ENCODE measurements at places on chromosomes 1 and 21. TPM values are rescaled to one million over a fixed set of nuclear protein-coding genes. Genes with fewer than 3 reads are reported as not detected.

- DNase-seq = no peak
Measured at GRCh38 chr21:44697811-44698734, 1.1 kb downstream of the KRTAP10-12 start.

- no peak for DNase-seq
Measured at GRCh38 chr1:209825591-209826434, 2.0 kb upstream of the UTP25 start.

DNA sequence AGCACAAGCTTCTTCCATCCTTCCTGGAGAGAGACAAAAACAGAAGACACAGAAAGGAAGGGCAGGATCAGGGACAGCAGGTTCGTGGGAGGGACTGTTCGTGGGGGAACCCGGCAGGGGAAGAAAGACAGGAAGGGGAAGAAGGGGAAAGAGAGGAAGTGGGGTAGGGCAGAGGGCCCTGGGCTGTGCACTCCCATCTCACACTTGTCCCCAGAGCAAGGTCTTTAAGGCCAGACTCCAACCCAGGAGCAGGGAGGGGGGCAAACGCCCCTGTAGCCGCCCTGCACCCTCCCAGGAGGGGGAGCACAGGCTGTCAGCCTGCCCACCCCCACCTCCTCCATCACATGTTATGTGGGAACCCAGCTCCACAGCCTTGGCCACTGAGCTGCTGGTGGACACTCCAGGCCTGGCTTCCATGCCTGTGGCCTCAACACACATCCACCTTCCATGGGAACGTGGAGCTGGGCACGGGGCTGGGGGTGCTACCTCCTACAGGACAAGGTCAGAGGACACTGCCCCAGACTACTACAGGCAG, 9.3 kb downstream of the SLC19A1 start:
- DNase-seq = no peak

- peak; percentile 98 for DNase-seq
Measured at GRCh38 chr1:41622402-41622801, 137.9 kb upstream of the EDN2 start.

DNA sequence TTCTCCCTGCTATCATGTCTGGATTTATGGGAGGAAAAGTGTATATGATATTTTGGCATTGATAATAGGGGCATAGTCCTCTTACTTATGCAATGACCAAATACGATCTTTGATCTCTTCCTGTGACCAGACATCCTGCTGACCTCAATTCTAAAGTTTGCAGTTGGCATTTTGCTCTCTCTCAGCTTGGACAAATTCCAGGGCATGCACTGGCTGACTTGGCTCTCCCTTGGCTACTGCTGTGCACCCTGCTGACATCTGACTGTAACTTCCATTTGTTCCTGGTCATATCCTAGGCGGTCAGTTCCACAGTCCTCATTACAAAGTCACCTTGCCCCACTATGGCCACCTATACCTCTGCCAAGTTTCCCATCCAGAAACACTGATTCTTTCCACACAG, 380.7 kb upstream of the NR5A2 start:
- DNase-seq = no peak

- no peak for DNase-seq
Measured at GRCh38 chr1:53349369-53349835, 21.5 kb upstream of the LRP8 start.

DNA sequence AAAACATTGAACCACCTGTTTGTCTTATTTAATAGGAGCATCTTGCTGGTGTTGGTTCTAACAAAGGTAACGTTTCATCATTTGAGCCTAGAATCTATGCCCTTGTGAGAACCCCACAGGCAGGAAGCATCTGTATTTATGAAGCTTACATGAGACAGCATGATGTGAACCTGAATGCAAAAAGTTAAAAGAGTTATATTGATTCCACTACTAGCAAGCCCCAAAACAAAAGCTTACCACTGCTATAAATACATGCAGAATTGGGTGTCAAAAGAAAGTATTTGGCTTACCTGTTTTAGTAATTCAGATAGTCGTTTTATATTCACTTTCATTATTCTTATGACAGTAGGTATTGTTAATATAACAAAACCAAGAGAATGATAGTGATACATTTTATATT, 301.2 kb upstream of the ADGRL2 start:
- DNase-seq = no peak

GRCh38 chr1:169570172-169570574, 16.1 kb downstream of the F5 start:
- DNase-seq = no peak

- DNase-seq = no peak
Measured at GRCh38 chr1:45148209-45148825, 58.1 kb downstream of the ZSWIM5 start.

GRCh38 chr1:2972011-2972878, 49.0 kb upstream of the ACTRT2 start:
- DNase-seq = no peak

GRCh38 chr1:228289239-228289849, 81.5 kb downstream of the OBSCN start:
- DNase-seq = no peak

DNA sequence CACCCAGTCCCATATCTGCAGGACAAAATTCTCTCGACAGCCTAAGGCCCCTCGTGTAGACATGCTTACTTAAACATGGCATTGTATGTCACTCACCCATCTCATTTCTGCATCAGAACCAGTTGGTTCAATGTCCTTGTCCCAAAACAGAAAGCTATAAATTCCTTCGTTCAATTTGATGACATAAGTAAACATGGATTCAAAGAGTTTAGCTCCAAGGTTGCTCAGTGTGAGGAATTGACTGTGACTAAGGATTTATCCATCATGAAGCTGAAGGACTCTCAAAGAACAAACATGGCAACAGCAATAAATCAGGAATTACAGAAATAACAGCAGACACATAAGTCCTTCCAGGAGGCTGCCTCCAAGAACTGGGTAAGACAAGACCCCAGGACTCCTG, 237.2 kb downstream of the TOMM20 start:
- DNase-seq = no peak

GRCh38 chr1:65174585-65174984, 26.6 kb downstream of the AK4 start:
- peak; percentile 89 for DNase-seq

- DNase-seq = peak; percentile 80
Measured at GRCh38 chr1:228697207-228698016, 37.9 kb upstream of the RHOU start.

- DNase-seq = no peak
Measured at GRCh38 chr1:210635108-210635507, 306.4 kb downstream of the HHAT start.

DNA sequence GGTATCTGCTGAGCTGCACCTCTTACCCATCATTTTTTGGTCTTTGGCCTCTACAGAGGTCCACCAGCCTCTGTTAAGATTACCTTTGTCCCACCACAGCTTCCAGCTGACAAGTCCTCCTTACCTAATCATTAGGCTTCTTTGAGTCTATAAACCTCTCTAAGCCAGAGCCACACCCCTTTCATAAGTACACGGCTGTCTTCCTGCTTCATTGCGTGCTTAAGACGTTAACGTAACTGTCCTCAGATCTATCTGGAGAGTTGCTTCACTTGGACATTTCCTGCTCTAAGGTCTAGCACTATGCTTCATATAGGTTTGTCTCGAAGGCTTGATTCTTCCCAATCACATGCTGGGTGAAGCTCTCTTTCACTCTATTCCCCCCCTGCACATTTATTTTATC, 71.0 kb upstream of the CACHD1 start:
- no peak for DNase-seq

DNA sequence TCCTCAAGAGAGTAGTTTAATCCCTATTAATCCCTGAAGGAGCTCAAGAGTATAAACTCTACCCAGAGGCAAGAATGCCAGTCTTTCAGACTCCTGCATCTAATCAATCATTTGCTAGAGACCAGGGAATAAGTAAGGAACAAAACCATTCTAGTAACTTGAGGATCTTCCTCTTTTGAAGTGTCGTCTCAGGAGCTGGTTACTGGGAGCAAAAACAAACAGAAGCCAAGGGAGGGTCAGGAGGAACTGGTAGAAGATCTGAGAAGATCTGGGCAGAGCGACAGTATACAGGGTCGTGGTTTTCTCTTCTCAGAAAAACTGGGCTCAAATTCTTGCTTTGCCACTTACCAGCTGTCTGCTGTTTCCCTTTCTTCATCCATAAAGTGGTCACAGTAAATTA, 69.3 kb downstream of the RPS6KA1 start:
- no peak for DNase-seq

GRCh38 chr1:46684670-46685069, 13.0 kb downstream of the TEX38 start:
- DNase-seq = no peak

DNA sequence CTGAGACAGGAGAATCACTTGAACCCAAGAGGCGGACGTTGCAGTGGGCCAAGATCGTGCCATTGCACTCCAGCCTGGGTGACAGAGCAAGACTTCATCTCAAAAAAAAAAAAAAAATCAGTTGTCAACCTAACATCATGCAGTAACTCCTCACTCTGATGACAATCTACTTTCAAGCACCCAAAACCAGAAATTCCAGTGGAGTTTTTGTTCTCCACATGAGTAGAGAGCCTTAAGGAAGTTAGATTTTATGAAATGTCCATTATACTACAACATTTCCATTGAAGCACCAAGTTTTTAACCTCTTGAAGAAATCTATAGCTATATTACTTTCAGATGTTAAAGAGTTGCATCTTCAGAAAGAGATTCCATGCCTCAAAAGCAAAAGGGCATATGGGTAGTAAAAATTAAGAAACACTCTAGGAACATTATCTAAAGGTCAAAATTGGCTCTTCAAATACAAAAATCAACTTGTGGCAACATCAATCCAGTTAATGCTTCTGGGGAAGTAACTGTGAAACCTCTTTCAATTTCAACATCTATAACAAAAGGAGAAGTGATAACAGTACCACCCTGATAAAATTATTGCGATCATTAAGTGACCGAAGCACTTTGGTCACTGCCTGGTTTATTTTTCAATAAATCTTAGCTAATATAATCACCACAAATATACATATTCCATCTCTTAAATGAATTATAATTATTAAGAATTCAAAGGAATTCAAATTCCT, 7.7 kb downstream of the LPGAT1 start:
- no peak for DNase-seq

DNA sequence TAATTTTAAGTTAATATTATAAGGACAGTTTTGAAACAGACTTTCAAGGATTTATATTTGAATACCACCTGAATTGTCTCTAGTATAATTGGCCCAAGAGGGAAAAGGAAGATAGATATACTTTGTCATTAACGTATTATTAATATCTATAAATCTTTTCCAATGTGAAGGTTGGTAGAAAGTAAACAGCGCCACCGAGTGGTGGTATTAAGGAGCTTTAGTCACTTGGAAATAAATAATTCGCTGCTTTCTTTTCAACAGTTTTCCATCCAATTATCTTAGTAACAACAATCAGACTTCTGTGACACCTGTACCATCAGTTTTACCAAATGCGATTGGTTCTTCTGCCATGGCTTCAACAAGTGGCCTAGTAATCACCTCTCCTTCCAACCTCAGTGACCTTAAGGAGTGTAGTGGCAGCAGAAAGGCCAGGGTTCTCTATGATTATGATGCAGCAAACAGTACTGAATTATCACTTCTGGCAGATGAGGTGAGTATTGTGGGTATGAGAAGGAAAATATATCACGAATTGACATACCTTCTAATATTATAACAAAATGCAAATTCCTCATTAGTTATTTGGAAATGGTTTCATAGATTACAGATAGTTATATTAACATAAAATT, 37.7 kb downstream of the SH3GLB1 start:
- peak; percentile 59 for DNase-seq

DNA sequence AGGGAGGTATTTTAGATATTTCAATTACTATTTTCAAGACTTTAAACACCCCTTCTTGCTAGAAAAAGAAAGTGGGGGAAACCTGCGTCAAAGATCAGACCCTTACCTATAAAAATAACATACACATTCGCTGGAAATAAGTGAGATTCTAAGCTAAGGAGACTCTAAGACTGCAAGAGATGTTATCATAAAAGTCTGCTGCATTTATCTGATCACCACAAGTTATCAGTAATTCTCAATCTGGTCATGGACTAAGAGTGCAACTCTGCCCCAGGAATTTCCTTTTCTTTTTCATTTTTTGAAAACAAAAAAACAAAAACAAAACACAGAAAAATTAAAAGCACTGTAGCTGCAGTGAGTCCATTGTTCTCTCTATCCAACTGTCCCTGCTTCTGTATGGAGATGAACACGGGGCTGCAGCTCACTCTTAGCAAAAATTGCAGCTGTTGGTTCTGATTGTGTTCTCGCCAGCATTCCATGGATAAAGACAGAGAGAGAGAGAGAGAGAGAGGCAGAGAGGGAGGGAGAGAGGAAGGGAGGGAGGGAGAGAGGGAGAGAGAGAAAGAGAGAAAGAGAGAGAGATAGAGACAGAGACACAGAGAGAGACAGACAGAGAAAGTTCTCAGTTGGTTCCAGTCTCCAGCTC, 14.1 kb downstream of the XKR8 start:
- DNase-seq = no peak

GRCh38 chr21:15301014-15301413, 236.2 kb upstream of the NRIP1 start:
- DNase-seq = no peak

- DNase-seq = no peak
Measured at GRCh38 chr1:177977141-177977540, 7.3 kb upstream of the SEC16B start.

- DNase-seq = no peak
Measured at GRCh38 chr21:30714456-30714855, 4.1 kb downstream of the KRTAP21-3 start.

DNA sequence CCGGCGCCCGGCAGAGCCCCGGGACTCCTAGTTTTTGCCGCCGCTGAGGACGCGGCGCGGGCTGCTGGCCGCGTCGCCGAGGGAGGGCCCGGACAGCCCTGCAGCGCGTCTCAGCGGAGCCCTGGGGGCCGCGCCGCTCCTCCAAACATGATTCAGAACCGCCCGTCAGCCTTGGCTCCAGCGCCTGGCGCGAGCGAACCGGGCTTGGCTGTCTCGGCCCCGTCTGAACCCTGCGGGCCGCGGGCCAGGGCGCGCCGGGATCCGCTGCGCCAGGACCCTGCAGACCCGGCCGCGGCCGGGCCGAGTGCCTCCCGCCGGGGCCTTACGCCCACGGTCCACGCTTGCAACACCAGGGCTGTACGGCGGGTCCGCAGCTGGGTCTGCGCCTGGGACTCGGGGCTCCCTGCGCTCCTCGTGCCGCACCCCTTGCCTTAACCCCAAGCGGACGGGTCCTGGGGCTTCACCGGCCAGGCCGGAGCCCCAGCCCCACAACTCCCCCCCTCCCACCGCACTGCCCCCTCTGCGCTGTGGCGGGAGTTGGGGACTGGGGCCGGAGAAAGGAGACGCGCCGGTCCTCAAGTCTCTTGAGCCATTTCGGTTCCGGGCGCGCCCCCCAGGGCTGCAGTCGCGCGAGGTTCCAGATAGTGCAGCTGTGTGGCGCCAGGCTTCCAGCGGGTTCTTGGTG, 48.4 kb upstream of the CD34 start:
- DNase-seq = peak; percentile 47

GRCh38 chr21:40165773-40166070, 298.5 kb downstream of the PCP4 start:
- DNase-seq = no peak

GRCh38 chr1:222375701-222376100, 172.2 kb downstream of the HHIPL2 start:
- DNase-seq = no peak

The FLG2 gene
- not detected for total RNA-seq

The B3GALT6 gene
- total RNA-seq = 25.0 TPM

The VANGL2 gene
- not detected for total RNA-seq

The TCHHL1 gene
- total RNA-seq = not detected

The MARK1 gene
- total RNA-seq = 1.6 TPM

The TAL1 gene
- not detected for total RNA-seq

The ELAPOR1 gene
- 0.64 TPM for total RNA-seq

The HLX gene
- 8.7 TPM for total RNA-seq

The CCDC17 gene
- total RNA-seq = 1.3 TPM

The DENND2C gene
- 3.2 TPM for total RNA-seq
